ENCODE measurements at places on chromosomes 11 and 22.
A peak's percentile ranks its signal among the peaks of the same experiment; 100 is the strongest.

GRCh38 chr11:64229744-64230170 is 591 bp upstream of the DNAJC4 start:
- DNase-seq, result no peak

DNA sequence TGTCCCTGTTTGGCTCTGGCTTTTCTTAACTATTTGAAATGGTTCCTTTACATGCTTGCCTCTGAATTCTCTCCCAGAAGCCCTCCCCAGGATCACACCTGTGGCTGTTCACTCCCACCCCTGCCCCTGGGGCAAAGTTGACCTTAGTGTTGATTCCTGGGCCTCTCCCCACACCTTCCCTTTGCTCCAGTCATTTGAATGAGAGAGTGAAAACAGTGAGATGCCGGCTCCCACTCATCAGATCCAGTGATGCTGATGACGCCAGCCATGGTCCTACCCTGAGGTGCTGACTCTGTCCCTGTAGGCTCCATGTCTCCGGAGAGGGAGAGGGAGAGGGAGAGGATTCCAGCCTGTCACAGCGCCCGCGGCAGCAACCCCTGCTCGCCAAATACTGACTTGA is 40.7 kb downstream of the LRP5 start:
- DNase-seq, result no peak

DNA sequence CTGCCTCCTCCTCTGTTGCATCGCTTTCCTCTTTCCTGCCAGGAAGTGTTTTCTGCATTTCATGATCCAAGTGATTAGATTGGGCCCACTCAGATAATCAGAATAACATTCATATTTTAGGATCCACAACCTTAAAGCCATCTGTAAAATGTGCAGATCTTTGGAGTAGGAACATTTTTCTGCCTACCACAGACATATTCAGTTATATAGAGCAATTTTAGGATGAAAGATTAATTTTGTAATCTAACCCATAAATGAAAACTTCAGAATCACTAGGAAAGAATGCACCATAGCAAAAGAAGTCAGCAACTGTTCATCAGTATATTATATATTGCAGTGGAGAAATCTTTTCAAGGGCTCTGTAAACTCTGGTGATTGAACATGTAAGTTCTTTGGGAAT is 659.9 kb upstream of the LUZP2 start:
- DNase-seq, result no peak

- no peak for DNase-seq
These were observed 14.3 kb downstream of the EIF3M start for GRCh38 chr11:32597921-32598320.

GRCh38 chr11:125074511-125075241 is 11.6 kb downstream of the SLC37A2 start:
- DNase-seq, result no peak

- peak; percentile 3 for DNase-seq
These were observed 3.5 kb downstream of the KRTAP5-10 start for GRCh38 chr11:71568704-71569349.

DNA sequence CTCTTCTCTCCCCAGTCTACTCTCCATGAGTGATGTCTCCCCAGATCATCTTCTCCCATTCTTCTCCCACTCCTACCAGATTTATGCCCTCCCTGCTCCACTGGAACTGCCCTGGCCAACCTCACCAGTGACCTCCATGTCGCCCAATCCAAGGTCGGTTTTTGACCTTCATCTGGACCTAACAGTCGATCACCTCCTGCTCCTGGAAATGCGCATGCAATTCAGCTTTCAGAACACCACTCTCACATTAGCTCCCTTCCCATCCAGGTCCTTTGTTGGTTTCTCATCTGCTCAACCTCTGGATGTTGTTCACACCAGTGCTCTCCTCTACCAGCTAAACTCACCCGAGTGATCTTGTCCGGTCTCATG is 5.3 kb downstream of the RIBC2 start:
- DNase-seq, result no peak

DNA sequence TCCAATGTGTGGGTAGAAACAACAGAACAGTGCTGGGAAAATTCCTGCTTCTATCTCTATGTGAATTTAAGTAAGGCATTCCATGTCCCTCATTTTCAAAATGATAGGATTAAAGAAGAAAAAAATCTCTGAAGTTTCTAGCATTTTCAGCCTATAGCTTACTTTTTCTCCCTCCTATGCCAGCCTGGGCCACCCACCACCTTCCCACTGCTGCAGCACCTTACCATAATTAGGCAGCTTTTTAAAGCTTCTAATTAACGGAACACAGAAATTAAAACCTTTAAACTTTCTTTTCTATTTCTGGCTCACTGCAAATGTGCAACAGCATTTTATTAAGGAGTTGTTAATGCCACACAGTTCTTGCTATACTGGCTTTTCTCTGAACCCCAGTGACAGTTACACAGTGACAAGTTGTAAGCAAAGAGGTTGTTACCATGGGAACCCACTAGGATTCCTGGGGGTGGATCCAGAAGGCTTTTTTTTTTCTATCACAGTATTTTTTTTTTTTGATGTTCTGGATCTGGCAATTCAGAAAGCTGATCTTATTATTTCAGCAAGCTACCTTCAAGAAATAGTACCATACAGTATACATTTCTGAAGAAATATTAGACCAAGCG is 20.2 kb downstream of the CELF1 start:
- no peak for DNase-seq

GRCh38 chr22:38086942-38087341 is 3.0 kb upstream of the SLC16A8 start:
- DNase-seq, result no peak

- no peak for DNase-seq
These were observed 32.6 kb downstream of the RRP8 start for GRCh38 chr11:6570691-6571427.

- DNase-seq, result peak; percentile 50
These were observed 35.3 kb upstream of the FZD4 start for GRCh38 chr11:86990515-86990914.

DNA sequence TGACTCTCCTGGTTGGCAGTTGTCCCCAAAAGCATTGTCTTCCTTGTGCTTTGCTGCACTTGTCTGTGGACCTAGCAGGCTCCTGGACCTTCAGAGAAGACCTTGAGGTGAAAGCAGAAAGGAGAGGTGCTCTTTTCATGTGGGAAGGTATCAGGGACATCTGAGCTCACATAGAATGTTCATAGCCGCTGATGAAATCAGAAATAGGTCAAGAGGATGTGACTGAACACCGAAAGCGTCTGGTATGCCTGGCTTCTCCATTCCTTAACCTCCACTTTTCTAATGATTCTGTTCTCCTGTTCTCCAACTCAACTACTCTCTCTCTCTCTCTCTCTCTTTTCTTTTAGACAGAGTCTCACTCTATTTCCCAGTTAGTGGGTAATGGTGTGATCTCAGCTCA is 6.2 kb upstream of the CUL5 start:
- DNase-seq, result no peak

DNA sequence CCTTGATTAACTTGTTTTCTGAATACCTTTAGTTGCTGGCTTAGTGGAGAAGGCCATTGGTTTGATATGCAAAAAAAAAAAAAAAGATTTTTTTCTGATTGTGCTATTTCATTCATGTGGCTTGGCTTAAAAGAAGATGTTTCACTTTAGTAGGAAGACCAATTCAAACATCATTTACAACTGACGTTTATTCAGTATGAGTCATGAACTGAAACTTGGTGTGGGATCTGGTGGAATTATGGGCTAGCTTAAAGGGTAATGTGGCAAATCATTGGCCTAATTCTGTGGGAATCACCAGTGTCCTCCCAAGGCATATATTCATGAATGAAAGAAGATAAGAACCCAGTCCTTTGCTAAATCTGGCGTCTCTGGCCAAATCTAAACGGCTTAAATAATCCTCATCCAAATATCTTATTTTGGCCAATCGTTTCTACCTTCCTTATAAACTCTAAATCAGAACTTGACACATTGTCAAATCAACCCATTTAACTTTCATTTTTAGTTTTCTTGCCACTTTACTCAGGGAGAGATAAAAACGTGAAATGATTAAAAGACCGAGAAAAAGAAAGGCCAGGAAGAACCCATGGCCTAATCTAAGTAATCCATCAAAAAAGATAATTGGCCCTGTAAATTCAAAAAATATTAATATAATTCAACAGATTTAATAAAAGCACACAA is 77.0 kb downstream of the DDIAS start:
- DNase-seq, result peak; percentile 79

- no peak for DNase-seq
These were observed 215.5 kb upstream of the LARGE1 start for GRCh38 chr22:34135749-34136148.

GRCh38 chr11:109858152-109858551 is 235.0 kb upstream of the ZC3H12C start:
- no peak for DNase-seq

DNA sequence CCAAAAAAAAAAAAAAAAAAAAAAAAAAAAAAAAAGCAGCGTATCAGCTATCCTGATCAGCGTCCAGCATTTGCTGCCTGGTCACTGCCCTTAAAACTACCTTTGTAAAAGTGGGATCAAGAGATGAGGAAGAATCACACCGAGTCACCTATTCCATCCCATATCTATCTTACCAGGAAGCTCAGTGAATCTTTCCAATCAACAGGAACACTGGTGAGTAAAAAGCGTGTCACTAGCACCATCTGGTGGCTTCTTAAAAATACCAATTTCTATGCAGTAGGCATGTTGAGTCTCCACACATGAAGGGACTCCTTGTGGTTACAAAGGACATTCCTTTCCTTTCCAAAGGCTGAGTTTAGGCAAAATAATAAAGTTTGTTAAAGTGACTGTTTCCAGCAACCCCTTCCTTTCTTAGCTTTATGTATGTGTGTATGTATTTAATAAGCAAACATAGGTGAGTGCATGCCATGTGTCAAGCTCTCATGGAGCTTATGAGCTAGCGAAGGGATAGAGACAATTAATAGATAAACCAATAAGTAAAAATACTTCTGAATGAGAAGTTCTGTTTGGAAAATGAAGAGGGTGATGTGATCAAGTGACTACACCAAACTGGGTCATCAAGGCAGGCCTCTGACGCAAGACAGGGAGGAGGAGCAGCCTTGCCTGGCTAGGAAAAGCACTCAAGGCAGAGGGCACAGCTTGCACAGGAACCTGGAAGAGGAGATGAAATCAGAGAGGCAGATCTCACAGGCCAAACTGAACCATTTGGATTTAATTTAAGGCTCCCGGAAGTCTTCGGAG is 13.9 kb upstream of the TP53AIP1 start:
- DNase-seq, result peak; percentile 78

DNA sequence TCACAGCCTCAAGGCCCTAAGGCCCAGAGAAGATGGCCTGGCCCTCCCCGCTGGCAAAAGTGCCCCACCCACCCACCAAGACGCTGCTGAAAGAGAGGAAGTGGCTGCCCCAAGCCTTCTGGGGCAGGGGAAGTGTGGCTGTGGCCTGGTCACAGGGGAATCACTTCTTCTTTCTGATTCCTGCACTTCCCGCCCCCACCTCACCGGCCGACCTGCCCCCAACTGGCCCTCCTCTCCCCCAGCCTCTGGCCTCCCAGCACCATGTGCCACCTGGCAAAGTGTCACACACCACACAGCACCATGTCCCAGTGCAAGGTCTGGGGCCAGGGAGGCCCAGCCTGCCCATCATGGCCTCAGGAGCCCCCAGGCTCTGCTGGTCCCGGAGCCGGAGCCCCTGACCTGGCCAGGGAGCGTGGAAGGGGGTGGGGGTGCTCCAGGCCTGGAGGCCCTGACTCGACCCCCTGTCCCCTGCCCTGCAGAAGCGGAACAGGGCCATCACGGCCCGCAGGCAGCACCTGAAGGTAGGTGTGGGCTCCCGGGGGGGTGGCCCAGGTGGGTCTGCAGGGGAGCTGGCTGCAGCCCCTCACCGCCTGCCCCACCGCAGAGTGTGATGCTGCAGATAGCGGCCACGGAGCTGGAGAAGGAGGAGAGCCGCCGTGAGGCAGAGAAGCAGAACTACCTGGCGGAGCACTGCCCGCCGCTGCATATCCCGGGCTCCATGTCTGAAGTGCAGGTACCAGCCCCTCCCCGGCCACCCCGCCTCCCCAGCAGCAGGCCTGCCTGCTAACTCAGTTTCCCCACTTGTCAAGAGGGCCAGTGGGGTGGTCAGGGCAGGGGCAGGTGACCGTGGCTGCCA is 1.4 kb downstream of the TNNI2 start:
- no peak for DNase-seq

DNA sequence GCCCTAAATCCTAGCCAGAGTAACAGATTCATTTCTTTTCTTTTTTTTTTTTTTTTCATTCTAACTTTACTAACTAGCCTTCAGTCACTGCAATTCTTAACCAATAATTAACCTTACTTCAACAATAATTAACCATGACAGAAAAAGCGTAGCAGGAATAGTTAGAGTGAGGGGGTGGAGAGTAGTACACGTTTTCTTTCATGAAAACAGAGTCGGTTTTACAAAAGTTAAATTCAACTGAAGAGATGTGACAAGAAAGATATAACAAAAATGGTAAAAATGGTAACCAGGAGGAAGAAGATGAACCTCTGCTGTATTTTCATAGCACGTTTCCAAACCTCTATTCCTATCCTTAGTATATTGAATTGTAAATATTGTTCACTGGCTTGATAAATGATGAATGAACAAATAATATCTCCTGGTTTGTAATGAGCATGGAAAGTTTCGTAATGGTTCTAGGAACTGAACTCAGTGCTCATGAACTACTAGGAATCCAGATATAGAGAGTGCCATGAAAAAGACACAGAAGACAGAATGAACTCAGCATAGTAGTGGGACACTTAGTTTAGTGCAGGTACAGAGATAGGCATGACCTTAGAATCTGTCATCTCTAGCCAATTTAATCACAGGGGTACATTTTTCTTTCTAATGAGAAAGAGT is 116.5 kb upstream of the ANO5 start:
- DNase-seq, result no peak

GRCh38 chr11:43245466-43245865 is 66.3 kb upstream of the API5 start:
- DNase-seq, result no peak

DNA sequence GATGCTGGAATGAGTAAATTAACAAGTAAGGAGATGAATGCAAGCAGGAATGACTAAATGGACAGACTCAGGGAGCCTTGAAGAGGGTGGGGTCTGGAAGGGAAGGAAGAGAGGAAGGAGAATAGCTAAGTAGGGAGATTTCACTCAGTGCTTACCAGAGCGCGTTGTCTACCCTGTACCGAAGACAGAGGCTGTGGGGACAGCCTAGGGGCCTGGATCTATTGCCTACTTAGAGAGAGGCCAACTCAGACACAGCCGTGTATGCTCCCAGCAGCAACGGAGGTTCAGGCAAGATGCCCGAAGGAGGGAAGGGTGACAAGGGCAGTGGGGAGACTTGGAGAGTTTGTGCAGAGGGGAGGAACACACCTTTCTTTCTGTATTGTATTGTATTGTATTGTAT is at the start of gene FOLR2:
Gene FOLR2, plus strand, starts transcription at position 157 of the 400 bp plus-strand sequence. CDS start 1,791 bp downstream, outside the sequence.
- DNase-seq, result no peak

DNA sequence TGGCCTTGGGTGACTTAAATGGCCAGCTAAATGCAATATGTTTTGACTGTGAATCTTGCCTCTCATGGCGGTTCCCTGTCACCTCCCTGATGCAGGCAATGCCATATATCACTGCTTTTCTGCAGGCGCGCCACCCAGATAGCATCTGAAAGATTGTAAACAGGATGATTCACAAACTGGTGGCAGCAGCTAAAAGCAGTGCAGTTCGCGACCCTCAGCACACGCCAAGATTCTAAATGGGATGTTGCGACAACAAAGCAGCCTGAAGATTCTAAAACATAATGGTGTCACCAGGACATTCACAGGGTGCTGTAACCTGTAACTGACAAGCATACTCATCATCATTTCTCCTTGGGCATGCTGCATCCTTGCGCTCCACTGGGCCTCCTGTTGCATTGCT is 440.4 kb upstream of the CADM1 start:
- DNase-seq, result no peak

GRCh38 chr11:123587044-123587443 is 67.4 kb downstream of the SCN3B start:
- DNase-seq, result no peak

- no peak for DNase-seq
These were observed 6.2 kb downstream of the GAL3ST1 start for GRCh38 chr22:30568137-30568805.

GRCh38 chr11:69287968-69288882 is 5.7 kb upstream of the MYEOV start:
- DNase-seq, result no peak
